ENCODE measurements at places on chromosomes 6 and 20.

DNA sequence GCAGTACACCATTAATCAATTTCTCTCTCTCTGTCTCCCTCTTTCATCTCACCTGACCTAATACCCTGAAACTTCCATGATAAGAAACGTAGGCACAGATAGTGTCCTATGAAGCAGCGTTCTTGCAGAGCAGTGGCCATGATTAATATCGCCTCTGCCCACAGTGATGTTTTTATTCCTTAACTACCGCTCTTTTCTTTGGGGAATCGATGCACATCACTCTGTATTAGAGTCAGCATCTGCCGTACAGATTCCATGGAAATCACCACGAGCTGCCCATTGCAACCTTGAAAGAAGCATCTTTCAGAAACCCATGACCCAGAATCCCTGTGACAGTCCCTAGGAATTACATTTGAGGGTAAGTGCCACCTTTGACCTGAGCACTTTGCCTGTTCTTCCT, 152.0 kb upstream of the ECI2 start:
- DNase-seq, result no peak

- no peak for DNase-seq
These were observed 211.2 kb downstream of the CDC5L start for GRCh38 chr6:44598679-44599078.

GRCh38 chr20:64090165-64090564, 6.0 kb upstream of the LKAAEAR1 start:
- DNase-seq, result no peak

DNA sequence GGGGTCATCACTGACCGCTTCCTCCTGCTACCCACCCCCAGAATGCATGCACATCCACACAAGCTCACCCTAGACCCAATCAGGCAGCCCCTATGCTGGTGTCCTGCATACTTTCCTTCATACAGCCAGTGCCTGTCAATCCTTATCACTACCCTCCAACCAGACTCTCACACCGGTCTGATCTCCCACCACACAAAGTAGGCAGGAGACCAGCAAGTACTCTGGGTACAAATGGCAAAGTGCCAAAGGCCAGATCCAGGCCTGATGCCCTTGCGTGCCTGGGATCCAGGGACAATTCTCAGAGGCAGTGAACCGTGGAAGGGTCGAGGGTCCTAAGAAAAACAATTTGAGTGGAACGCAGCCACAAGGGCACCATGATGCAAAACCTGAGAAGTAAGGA, 114.2 kb downstream of the HIVEP2 start:
- no peak for DNase-seq

- no peak for DNase-seq
These were observed 188.8 kb downstream of the TMEM242 start for GRCh38 chr6:157134402-157135047.

GRCh38 chr6:56734335-56734734, 91.6 kb upstream of the DST start:
- DNase-seq, result no peak

- DNase-seq, result no peak
These were observed 103.1 kb downstream of the HIVEP2 start for GRCh38 chr6:142841915-142842314.

GRCh38 chr6:158780988-158781691, 38.0 kb downstream of the EZR start:
- no peak for DNase-seq

- no peak for DNase-seq
These were observed 358.0 kb upstream of the CDH4 start for GRCh38 chr20:60894091-60894490.

GRCh38 chr6:85372188-85372914, 77.5 kb upstream of the NT5E start:
- DNase-seq, result no peak

DNA sequence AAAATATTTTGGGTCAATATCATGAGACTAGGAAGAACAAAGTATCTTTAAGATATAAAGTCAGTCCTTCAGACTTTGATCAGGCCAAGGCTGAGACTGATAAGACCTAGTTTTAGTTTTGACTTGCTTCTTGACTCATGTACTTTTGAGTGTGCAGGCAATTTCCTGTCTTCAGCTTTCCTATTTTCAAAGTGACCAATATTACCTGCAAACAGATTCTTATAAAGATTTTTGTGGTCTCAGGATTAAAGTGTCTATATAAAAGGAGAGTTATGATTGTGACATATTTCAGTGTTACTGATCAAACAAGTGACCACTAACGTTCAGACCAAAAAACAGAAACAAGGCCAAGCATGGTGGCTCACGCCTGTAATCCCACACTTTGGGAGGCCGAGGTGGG, 36.0 kb upstream of the AKIRIN2 start:
- DNase-seq, result no peak

DNA sequence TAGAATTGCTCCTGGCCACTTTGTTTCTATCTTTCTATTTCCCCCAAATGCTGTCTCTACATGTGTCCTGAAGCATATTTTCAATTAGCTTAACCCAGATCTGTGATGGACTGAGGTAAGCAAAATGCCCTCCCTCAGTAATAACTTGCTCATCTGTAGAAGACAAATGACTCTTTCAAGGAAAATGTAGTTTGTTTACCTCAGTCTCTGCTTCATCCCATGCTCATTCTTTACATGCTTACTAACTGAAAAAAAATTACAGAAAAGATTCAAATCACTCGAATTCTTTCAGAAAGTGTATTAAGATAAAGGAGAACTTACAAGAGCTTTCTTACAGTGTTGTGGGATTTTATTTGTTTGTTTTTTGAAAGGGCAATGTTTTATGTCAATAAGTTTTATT, 531.1 kb downstream of the LMBRD1 start:
- no peak for DNase-seq

GRCh38 chr20:20699144-20699543, 13.3 kb downstream of the RALGAPA2 start:
- DNase-seq, result no peak

GRCh38 chr6:133208183-133208755, 32.9 kb upstream of the EYA4 start:
- DNase-seq, result no peak

GRCh38 chr20:62032609-62033368, 32.9 kb downstream of the TAF4 start:
- no peak for DNase-seq

All from WERI-Rb-1 (cell line).